ENCODE measurements at places on chromosomes 3 and 15. TPM values are rescaled to one million over a fixed set of nuclear protein-coding genes. Genes with fewer than 3 reads are reported as not detected.

DNA sequence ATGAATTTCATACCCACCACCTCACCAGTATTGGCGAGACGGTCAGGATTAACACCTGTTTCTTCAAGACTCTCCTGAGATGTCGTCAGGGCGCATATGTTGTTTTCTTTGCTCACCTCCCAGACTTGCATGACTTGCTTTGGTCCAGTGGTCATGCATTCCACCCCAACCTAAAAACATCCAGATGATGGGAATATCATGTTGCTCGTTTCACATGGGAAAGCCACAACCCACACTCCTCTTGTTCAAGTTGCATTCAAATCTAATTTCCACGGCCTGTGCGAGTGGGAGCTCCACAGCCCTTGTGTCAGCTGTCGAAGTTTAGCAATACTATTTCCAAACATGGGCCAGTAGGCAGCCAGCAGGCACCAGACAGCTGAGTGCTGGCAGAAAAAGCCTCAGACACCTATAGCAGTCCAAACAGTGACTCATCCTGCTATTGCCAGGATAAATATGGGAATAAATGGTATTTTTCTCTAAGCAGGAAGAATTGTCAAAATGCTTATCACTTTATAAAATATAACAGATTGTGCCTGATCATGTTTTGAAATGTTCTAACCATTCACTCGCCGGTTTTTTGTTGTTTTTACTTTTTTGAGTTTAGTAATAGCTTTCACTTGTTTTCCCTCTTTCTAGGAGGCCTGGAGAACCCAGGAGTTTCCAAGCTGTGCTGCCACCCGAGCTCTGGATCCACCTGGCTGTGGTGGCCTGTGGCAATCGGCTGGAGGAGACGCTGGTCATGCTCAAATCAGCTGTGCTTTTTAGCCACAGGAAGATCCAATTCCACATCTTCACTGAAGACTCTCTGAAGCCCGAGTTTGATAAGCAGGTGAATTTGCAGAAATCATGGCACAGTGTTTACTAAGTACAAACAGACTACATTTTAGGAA lies 20.1 kb downstream of the GXYLT2 start:
- DNase-seq: peak; percentile 98

- no peak for DNase-seq
Observed at GRCh38 chr3:49022688-49023171, 809 bp downstream of the NDUFAF3 start.

Gene TRIM59
- total RNA-seq: 17.1 TPM

Gene NSMCE3
- total RNA-seq: 6.9 TPM

Gene ZNF501
- 5.1 TPM for total RNA-seq
